Activated T-helper 17 cell treated with anti-CD3 and anti-CD28 coated beads, Interleukin-2, amount 50 U/mL, for 72 hours (primary cell): ENCODE measurements at places on chromosomes 3 and 15. TPM values are rescaled to one million over a fixed set of nuclear protein-coding genes. Genes with fewer than 3 reads are reported as not detected.

GRCh38 chr3:106837616-106838015, 539.6 kb upstream of the CCDC54 start:
- no peak for ATAC-seq

DNA sequence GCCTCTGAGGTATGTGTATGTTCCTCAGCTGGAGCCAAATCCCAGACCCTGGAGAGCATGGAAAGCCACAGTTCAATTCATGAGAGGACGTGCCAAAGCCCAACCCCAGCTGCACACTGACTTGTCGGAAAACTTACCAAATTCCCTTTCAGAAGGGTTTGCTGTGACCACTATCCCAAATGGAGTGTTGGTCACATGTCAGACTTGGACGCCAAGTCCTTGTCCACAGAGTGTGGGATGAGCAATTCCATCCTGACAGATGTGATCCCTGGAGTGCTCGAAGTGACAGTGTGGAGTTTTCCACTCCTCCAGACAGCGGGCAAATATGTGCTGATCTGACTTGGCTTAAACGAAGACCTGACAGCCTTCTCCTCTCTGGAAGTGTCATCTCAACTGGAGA, 71.2 kb downstream of the RORA start:
- ATAC-seq, result no peak

GRCh38 chr15:52013151-52013791, 5.7 kb upstream of the MAPK6 start:
- ATAC-seq, result peak; percentile 81

DNA sequence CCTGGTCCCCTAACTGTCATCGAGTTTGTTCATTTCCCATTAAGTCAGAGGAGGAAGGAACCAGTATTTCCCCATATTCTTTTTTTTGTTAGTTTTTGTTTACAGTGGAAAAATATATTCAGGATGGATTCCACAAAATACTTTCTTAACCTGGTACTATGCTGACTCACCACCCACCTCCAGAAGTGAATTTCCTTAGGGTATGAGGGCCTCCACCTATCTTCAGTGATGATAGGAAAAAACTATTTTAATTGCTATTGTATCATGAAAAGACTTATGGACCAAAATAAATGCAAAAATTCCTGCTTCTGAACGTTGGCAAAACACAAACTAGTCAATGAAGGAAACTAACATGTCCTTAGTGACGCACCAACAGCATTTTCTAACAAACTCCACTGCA, 64.2 kb upstream of the FOXP1 start:
- no peak for ATAC-seq

GASK1A gene
- total RNA-seq, result not detected

- ATAC-seq, result no peak
These were observed 120.1 kb downstream of the UACA start for GRCh38 chr15:70643106-70643782.

DNA sequence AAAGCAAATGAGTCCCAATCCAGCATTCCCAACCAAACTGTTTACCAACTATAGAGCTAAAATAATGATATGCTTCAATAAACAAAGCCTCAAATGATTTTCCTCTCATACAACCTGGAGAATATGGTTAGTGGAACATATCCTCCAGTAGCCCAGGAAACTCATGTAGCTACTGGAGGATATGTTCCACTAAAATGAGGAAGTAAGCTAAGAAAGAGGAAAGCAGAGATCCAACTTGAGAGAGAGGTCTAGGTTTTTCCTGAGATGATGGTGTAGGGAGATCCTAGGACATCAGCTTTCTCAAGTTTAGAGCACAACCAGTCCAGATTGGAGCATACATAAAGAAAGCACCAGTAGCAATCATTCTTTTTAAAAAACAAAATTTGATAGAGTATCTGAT, 44.6 kb upstream of the SLC4A7 start:
- no peak for ATAC-seq

- ATAC-seq, result no peak
These were observed 267.3 kb downstream of the UACA start for GRCh38 chr15:70495991-70496599.
